ENCODE measurements at places on chromosomes 3 and 15.

GRCh38 chr3:177287231-177287630 lies 89.9 kb upstream of the TBL1XR1 start:
- DNase-seq = peak; percentile 32

- no peak for DNase-seq
These were observed 365.7 kb upstream of the ICE2 start for GRCh38 chr15:60844511-60845174.

- DNase-seq = no peak
These were observed 2.5 kb downstream of the NT5DC2 start for GRCh38 chr3:52530918-52531826.

DNA sequence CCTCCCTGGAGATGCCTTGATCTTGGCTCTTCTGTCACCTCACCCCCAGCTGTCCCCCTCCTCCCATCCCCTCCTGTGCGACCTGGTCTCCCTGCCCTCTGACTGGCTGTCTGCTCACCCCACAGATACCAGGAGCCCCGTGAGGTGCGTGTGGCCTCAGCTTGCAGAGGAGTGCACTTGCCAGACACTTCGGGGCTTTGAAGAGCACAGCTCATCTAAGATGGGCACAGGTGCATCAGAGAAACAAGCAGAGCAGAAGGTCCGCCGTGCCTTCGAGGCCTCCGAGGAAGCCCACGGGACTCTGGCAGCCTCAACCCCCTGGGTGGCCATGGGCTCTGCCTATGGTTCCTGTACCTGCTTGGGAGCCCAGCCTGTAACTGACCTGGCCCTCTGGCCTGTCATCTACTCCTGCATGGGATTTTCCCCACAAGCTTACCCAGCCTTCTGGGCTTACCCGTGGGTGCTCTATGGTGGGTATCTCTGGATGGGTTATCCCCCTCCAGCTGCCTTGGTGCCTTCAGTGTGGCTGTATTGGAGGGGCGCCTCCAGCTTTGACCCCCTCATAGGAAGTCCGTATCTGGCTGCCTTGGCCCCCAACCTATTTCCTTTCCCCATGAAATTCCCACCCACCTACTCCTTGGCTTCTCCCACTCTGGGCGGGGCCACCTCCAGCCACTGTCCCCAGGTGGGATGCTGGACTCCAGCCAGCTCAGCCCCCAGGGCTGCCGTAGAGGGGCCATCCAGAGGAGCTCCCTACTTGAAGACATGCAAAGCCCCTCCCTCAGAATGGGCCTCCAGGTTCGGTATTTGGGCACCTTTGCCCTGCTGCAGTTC lies 3.8 kb downstream of the PRR23E start:
- no peak for DNase-seq
